ENCODE measurements at places on chromosomes 16 and 17.

GRCh38 chr16:6247775-6248174 is 1084.9 kb upstream of the RBFOX1 start:
- no peak for DNase-seq

DNA sequence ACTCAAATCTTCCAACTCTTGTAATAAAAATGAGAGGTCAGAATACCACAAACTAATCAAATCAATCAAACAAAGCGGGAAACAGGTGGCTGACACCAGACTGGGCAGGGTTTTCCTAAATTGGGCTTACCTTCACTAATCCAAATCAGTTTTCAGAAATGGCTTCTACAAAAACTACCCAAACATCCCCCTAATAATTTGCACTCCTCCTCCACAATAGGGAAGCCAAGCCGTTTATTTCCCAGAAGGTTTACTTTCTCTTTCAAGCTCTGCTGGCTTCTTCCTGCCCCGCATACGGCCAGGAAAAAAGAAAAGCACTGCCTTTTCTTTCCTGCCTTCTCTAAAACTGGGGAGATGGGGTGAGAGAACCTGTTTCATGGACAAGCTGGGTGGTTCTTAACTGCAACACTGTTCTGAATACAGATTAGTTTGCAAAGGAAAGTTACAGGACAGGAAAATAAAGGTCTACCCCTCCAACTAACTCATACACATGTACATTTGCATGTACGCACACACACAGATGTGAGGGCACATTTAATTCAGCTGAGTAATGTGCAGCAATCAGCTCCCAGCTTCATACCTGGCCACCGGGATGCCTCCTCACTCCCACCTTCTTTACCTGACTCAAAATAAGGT is 9.2 kb downstream of the STAT3 start:
- DNase-seq, result no peak

DNA sequence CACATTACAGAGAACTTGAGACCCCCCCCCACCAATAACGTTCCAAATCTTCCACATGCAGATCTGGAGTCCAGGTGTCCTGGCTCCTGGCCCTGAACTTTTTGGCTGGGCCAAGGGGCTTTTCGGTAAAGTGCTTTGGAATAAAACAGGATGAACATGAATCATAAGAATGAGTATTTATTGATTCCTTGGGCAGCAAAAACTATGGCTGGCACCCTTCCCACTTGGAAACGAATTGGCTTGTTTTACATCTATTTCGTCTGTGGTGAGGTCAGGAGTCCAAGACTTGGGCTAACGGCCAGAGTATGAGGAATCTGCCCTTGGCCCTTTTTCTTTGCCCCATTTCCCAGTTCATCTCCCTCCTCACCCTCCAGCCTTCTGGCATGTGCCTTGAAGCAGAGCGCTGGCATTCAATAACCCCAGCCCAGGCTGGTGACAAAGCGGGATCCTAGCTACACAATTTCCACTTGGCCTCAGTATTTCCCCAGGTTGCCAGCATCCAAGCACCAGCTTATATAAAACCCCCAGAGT is 4.1 kb upstream of the UBTF start:
- DNase-seq, result no peak

GRCh38 chr16:15885560-15886001 is 2.8 kb downstream of the CEP20 start:
- no peak for DNase-seq

DNA sequence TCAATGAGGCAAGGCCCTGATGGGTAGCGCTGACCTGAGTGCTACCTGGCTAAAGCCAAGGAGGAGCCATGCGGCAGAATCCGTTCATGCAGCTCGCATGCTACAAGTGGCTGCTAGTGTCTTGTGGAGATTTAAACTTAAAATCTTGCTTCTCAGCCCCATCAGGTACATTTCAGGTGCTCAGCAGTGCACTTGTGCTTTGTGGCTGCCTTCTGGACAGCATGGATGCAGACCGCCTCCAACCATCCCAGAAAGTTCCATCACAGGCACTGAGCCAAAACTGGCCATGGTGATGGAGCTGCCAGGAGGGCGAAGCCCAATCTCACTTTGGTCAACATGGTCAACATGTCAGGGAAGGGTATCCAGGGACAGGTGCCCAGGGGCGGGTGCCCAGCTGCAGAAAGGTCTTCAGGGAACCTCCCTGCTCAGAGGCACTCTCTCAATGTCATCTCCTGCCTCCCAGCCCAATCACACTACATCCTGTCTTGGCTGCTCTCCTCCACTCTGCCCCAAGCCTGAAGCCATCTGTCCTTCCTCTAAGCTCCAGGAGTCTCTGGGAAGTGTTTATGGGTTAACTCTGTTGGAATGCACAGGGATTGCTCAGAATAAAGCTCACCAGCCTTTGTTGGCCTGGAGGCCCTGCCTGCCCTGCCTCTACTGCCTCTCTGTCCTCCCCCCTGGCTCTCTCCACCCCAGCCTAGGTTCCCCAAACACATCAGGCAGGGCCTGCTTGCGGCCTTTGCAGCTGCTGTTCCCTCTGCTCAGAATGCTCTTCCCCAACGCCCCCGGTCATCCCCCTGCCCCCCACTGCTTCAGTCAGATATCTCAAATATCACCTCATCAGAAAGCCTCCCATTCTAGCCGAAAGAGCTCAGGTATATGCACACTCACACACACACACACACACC is 18.3 kb upstream of the TNFRSF13B start:
- no peak for DNase-seq

GRCh38 chr16:12459391-12460063 is 344.2 kb downstream of the CPPED1 start:
- no peak for DNase-seq

- DNase-seq, result no peak
Observed at GRCh38 chr16:47847220-47847970, 308.4 kb downstream of the ABCC12 start.

DNA sequence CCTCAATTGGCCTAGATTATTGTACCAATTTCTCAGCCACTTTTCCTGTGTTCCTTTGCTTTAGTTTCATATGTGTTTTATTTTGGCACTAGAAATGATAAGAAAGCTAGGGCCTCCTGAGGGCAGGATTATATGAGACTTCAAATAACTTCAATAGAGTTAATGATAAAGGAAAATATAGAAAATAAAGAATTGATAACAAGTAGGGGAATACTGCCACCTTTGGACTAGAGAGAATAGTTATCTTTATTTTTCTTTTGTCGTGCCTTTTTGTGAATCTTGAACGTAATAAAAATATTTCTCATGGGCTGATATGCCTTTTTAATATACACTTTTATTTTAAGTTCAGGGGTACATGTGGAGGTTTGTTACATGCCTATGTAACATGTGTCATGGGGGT is 29.3 kb upstream of the RBL2 start:
- no peak for DNase-seq

GRCh38 chr17:44779211-44780025 is 20.6 kb downstream of the ADAM11 start:
- peak; percentile 69 for DNase-seq

DNA sequence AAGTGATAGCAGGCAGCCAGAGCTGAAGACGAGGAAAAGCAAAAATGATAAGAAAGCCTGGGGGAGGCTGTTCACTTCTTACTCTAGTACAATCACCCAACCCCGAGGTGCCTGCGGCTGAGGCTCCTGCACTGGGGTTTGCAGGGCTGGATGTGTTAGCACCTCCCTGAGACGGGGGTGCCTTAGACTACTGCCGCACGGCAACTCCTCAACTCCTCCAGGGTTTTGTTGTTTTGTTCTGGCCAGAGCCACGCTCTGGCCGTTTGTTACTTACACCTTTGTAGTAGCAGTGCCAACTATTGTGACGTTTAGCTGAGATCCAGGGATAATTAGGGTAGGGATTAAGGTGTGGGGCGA is 51.5 kb downstream of the LDHD start:
- no peak for DNase-seq

GRCh38 chr17:79137015-79137788 is 62.6 kb downstream of the ENGASE start:
- no peak for DNase-seq

DNA sequence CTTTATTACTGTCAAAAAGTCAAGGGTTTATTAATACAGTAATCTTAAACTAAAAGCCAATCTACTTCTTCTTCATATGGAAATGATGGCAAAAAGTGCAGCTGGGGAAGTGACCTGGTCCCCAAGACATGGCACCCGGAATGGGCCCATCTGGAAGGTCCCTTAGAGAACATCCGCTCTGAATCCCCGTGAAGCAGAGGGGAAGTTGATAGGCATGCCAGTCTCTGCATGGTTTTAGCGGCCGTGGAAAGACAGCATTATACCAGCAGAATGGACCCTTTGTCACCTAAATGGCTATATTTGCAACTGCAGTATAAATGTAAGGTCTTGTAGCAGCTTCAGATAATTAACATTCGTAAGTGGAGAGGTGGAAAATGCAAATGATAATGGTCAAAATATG is 32.4 kb downstream of the COTL1 start:
- DNase-seq, result no peak

DNA sequence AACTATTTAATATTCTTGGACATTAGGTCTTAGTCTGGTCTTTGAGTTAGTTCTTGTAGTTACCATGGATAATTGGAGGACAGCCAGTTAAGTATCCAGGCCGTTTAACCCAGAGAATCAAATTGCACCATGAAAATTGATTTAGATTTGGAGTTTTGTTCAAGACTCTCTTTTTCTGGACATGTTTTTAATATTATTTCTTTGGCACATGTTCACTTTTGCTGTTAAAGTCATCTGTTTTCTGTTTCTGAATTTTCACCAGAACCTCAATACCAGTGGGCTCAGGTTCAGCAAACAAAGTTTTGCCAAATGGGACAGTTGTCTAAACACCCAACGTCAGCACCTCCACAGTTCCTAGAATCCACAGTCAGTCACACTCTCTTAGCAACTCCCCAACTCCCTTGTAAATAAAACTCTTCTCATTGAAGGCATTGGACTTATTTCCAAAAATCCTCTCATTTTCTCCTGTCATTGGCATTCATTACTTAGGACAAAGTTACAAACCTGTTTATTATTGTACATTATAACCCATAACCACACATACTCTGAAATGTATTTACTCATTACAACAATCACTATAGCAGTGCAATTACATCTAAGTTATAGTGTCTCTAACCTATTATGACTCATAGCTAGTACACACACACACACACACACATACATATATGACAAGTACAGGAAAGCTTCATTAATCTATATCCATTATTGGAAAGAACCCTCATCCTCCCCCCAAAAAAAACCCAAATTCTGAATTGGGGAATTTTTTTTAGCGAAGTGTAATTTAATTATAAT is 33.5 kb upstream of the DNAH9 start:
- DNase-seq, result no peak

DNA sequence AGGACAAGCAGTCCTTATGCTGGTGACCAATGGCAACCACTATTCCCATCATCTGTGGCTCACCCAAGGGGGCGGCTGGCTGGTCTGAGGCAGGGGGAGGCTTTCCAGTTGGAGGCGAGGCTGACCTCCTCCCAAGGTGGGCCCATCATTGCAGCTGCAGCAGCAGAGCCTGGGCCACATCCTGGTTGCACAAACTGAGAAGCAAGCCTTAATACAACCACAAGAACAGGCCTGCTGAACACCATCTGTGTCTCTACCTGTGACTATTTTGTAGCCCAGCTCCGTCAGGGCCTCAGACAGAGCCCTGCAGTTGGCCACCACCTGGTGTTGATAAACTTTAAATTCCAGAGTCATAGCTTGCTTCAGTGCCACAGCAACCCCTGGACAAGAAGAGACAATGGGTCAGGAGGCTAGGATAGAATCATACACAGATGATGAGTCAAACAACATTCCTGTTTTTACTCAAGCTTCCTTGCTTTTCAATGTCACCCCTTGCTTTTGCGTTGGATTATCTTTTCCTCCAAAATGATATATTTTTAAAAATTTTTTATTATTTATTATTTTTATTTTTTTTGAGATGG is 17.9 kb downstream of the SMCR8 start:
- no peak for DNase-seq

- DNase-seq, result no peak
Observed at GRCh38 chr16:27193300-27193990, 9.9 kb upstream of the KDM8 start.

DNA sequence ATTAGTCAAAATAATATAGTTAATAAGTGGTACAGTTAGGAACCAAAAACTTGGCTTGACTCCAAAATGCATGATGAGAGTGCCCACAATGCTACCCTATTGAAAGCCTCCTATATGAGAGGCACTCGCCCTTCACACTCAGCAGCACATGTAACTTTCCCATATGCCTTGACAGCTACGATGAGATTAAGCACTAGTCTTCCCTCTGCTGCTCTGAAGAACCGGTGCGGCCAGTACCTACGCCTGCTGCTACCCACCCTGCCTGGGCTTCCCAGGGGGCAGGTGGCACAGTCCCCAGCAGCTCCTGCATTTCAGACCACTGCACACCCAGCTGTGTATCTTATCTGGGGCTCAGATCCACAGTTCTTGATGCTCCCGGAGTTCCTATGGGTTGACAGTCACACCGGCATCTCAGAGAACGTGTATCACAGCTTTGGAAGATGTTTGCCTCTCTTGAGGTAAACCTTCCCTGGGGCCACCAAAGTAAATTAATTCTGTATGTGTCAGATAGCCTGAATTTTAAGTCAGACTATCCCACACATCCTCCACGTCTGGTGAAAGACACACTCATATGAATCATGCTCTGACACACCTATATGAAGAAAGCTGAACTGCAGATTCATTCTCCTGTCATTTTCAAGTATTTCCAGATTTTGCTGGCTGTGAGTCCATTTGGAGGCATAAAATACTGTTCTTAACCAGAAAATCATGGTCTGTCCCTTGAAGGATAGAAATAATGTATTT is 77.8 kb downstream of the MYH10 start:
- no peak for DNase-seq

- DNase-seq, result no peak
Observed at GRCh38 chr17:77901481-77901880, 57.0 kb upstream of the TNRC6C start.

DNA sequence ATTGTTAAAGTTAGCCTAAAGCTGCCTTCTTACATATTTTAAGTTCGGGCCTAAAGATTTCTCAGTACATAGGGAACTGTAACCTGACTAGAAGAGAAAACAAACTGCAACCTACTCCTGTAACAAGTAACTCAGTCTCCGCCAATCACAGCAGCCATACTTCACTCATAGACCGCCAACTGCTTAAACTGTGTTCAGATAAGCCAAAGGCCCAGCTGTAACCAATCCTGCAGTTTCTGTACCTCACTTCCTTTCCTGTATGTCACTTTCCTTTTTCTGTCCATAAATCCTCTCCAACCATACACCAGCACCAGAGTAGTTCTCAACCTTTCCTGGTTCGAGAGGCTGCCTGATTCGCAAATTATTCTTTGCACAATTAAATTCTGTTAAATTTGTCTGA is 41.5 kb downstream of the GLG1 start:
- DNase-seq, result no peak

DNA sequence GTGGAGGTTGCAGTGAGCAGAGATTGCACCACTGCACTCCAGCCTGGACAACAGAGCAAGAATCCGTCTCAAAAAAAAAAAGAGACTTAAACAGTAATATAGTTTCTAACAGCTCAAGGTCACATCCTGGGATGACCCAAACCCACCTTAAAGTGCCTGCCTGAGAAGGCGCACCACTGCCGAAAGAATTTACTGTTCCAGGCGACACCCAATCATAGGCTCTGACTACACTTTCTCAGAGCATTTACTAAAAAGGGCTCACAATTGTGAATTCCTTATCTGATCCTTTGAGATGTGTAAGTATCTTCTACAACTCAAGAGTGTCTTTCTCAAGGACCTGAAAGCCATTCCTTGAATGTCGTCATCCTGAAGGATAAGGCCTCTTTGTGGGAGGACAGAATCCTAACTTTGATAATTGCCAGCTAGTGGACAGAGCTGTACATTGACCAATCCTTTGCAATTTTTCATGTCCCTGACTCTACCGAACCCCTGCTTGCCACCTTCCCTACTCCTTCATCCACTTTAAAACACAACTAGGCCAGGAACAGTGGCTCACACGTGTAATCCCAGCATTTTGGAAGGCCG is 2.6 kb upstream of the ST3GAL2 start:
- DNase-seq, result no peak

All from NCI-H510A treated with DMSO at 0.1 percent for 48 hours (cell line).